ENCODE measurements at places on chromosomes 5 and 9.

DNA sequence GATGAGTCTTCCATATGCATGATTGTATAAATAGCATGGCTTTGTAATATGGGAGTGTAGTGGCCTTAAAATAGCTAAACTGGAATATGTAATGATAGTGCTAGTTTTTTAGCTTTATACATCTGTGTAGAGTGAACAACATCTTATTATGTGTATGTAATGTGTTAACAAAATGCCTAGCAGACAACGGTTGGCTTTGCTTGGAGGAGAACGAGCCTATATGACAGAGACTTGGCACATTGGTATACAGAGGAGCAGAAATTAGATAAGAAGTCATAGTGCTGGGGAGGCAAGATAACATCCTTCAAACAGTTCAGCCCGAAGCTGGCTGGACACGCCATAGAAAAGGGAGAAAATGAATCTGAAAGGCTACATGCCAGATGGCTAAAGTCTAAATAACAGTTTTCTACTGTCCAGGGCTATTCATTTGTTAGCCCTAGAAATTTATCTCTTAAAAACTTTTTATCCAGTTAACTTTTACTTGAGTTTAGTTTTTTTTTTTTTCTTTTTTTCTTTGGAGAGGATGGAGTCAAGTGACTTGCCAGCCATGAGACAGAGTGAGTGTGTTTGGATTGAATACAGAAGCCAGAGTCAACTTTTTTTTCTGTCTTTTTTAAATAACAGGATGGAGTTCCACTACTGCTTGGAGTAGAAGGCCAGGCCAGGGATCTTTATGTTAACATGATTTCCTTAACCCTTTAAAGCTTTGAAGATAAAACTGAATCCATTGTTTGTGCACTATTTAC is 214.4 kb upstream of the ACTBL2 start:
- DNase-seq: no peak

GRCh38 chr5:60958088-60958487 is 13.1 kb downstream of the NDUFAF2 start:
- no peak for DNase-seq

DNA sequence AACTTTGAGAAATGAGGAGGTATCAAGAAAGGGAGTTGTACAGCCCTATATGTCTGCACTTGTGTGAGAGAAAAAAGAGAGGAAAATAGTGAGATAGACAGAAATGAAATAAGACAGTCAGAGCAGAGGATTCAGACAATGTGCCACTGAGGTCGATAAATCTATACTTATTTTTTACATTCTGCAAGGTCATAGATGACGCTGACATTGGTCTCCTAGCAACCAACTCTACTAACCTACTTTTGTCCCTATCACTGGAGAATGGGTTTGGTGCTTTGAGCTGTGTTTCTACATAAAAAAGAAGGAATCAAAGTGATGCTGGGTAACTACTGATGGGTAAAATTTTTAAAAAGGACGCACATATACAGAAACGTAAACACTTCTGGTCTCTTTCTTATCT is 573.3 kb upstream of the RORB start:
- no peak for DNase-seq

GRCh38 chr9:122883125-122883524 is 22.0 kb downstream of the RC3H2 start:
- peak; percentile 16 for DNase-seq

DNA sequence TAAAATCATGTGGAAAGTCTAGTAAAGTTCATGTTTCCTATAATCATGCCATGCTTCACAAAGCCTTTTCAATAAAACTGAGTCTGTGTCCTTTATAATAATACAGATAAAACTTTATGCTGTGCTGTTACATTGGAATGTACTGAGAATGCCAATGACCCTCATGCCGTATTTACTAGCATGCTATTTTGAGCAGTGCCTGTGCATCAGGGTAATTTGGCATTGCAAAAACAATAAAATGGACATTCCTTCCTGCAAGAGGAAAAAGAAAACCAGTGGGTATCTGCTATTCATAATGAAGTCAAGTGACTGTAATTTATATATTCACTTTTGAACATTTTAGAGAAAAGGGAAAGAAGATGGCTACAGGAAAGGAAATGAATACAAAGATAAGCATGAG is 159.0 kb downstream of the PBX3 start:
- no peak for DNase-seq

DNA sequence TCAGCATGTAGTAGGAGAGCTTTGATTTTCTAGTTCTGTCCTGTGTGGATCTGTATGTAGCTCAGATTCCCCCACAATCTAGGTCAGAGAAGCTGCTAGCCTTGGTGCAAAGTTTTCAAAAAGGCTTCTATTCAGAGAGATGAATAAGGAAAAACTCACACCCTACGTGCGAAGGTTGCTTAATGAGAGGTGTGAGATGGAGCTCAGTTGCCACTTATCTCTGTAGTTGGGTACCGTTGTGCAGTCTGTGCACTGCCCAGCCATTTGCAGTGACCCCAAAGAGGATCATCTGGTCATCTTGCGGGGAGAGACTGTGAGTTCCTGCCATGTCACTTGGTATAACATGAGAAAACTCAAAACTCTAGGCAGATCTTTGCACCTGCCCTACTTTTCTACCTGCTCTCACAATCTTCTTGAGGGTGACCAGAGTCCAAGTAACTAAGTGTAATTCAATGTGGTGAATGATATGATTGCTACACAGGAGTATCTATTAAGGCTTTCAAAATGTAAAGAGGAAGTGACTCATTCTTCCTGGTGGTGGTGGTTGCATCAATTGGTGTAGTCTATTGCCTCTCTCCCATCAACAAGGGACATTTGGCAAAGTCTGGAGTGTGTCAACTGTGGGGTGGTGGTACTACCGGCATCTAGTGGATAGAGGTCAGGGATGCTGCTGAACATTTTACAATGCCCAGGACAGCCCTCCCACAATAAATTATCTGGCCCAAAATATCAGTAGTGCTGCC is 65.2 kb downstream of the TMC1 start:
- DNase-seq: peak; percentile 52

DNA sequence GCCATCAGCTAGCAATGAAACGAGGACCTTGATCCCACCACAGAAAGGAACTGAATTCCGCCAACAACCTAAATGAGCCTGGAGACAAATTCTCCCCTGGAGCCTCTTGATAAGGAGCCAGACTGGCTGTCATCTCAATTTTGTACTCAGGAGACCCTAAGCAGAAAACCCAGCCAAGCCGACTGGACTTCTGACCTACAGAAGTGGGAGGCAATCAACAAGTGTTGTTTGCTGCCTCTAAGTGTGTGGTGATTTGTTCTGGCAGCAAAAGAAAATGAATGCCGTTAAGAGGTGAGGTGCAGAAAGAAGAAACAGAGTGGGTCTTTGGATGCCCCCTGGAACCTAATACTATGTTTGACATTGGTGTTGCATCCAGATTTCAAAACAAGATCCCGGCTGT is 72.7 kb upstream of the SPATA31E1 start:
- DNase-seq: no peak

DNA sequence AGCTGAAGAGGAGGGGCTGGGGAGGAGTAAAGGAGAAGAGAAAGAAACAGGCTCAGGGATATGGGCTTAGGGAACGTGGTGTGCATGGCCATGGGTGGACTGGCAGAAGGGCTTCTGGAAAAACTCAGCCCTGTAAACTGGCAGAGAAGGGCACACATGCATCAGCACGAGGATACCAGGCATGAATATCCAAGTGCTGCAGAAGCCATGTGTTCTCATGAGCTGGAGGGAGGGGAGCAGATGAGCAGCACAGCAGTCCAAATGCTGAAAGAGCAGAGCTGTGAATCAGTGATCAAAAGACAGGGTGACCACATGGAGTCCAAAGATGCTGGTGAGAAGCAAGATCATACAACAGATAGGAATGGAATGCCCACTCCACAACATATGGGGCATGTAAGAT is 72.3 kb downstream of the SEMA5A start:
- DNase-seq: no peak

DNA sequence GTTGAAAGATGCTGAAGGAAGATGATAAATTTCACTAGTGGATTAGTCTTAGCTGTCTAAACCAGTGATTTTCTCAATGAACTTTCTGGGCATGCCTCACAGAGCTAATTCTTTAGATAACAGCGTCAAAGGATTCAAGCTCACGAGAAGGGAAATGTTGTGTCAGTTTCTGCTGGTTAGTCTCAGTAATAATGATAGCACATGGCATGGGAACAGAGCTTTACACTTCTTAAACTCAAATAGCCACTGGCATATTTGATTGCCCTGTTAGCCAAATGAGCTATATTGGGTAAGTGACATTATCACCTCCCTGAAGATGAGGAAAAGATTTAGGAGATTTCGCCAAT is 139.3 kb upstream of the NR3C1 start:
- DNase-seq: no peak

- no peak for DNase-seq
Observed at GRCh38 chr5:54658010-54658409, 140.5 kb downstream of the SNX18 start.

- DNase-seq: no peak
Observed at GRCh38 chr5:109805472-109805871, 115.7 kb downstream of the MAN2A1 start.

- no peak for DNase-seq
Observed at GRCh38 chr5:27015758-27016157, 22.6 kb downstream of the CDH9 start.

DNA sequence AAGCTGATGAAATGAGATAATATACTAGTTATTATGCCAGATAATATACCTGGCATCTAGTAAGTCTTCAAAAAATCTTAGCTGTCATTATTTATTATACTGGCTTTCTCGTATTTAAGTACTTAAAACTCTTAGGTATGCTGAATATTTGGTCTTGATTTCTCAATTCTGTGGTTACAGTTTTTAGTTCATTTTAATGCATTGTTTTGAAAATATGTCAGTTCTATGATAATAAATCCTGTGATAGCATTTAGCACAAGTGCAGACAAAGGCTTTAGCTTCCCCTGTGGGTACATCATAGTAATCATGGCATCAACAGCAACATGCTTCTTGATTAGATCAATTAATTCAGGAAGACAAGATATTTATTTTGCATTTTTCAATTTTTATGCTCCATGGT is 133.0 kb downstream of the SMC2 start:
- DNase-seq: no peak

GRCh38 chr9:71744754-71745521 is 23.4 kb downstream of the CEMIP2 start:
- DNase-seq: no peak

DNA sequence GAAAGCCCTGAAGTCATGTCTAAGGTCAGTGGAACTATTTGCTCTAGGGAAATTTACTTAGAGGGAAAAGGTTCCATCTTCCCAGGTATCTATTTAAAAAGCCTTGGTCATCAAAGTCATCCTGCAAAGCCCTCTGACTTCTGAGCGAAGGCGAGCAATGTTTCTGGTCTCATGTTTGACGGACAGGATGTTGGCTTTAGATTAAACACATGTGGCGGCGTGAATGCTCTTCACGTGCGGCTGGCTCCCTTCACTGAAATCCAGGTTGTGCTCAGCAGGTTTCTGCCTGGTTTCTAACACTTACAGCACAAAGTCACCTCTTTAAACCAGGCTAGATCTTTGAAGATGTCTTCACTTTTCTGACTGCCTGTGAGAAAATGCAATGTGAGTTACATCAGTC is 5.7 kb upstream of the ZBTB34 start:
- no peak for DNase-seq

- no peak for DNase-seq
Observed at GRCh38 chr9:13361076-13361475, 81.6 kb upstream of the MPDZ start.

- DNase-seq: no peak
Observed at GRCh38 chr9:120873512-120873911, 3.5 kb downstream of the PHF19 start.

DNA sequence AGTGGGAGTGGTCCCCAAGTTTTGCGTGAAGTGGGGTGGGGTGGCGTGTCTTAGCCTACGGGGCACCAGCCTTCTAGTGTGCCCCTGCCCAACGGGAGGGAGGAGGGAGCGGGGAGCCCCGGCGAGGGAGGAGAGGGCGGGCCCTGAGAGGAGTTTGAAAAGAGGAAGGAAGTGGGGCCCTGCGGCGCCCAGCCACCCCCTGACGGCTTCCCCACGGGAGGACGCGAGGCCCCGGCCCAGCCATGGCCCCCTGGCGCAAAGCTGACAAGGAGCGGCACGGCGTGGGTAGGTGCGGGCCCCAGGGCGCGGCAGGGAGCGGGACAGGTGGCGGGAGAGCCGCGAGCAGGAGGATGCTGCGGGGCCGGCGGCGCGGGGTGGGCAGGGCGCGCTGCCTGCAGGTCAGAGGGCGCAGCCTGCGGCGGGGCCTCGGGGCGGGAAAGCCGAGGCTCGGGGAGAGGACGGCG is at the start of gene DOCK2:
Gene DOCK2, plus strand, starts transcription at position 191 of the 464 bp plus-strand sequence. Its CDS starts 52 bp downstream, at position 243.
- peak; percentile 93 for DNase-seq

- DNase-seq: no peak
Observed at GRCh38 chr9:76465442-76466298, 6.7 kb downstream of the GCNT1 start.

- DNase-seq: no peak
Observed at GRCh38 chr5:83518319-83519061, 46.9 kb downstream of the VCAN start.

DNA sequence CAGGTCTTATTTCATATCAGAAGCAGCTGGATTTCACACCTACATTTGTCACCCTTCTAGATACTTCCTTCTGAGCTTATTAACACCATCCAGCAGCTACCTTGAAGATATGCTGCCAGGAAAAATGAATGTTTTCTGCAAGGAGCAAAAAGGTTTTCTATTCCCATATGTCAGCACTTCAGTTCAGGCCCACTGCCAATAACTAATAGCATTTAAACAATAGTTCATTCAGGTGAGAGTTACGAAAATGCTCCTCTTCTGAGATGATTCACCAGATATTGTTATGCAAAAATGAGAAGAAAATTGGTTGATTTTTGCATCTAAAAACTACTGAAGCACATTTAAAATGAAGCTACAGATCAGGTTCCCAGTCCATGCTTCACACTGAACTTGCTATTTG is 56.4 kb upstream of the ISL1 start:
- DNase-seq: no peak

DNA sequence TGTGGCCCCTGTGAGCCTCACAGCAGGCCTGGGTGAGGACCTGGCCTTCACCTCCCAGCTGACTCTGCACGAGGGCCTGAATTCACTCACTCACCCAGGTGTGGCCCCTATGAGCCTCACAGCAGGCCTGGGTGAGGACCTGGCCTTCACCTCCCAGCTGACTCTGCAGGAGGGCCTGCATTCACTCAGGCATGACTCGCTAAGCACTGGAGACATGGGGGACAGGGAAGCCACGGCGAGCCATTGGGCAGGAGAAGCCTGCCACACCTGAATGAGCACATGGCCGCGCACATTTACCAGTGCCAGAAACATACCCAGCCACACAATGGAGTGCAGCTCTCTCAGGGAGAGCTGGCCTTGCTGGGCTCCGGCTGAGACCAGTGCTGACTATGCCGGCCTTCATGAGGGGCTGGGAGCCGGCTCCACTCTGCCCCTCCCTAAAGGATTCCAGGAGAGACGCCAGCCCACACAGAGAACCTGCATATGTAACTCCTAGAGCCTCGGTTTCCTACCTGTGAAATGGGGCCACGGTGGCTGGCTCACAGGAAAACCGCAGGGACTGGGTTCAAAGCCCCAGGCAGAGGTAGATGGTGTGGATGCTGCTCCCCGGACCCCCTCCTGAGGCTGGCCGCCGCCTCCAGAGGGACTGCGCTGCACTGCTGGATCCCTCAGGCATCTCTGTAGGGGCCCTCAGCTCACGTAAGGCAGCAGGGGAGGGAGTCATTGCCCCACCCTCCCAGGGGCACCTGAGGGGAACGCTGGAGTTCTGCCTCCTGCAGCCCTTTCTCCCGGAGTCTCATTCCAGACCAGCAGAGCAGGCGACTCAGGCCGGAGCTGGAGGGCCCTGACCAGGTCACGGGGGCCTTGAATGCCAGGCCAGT is 7.2 kb downstream of the ADAMTS2 start:
- no peak for DNase-seq

GRCh38 chr5:129118826-129119225 is 24.3 kb downstream of the ISOC1 start:
- no peak for DNase-seq

GRCh38 chr5:31464081-31464480 is 67.8 kb downstream of the DROSHA start:
- no peak for DNase-seq
